ENCODE measurements at places on chromosomes 4 and X.

GRCh38 chrX:138018145-138018799 lies 452.3 kb downstream of the ZIC3 start:
- no peak for DNase-seq

GRCh38 chr4:151708100-151708499 lies 52.7 kb downstream of the GATB start:
- no peak for DNase-seq

DNA sequence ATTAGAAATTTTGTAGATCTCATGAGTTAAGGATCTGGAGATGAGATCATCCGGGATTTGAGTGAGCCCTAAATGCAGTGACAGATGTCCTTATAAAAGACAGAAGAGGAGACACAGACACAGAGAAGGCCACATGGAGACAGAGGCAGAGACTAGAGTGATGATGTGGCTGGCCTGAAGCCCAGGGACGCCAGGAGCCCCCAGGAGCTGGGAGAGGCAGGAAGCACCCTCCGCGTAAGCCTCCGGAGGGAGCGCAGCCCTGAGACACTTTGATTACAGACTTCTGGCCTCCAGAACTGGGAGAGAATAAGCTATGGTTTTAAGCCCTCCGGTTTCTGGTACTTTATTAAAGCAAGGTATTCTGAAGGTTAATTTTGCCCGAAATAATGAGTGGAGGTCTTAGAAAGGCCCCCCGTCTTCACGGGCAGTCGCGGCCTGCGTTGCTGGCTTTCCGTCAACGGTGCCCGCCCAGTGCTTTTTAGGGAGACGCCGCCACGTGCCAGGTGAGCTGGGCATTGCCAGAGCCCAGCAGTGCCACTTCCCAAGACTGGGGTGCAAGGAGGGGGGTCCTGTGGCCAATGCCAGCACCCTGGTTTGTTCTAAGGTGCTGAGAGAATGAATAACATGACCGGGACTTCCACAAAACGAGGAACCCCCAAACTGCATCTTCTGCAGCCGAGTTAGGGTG lies 8.1 kb downstream of the DHRSX start:
- no peak for DNase-seq

DNA sequence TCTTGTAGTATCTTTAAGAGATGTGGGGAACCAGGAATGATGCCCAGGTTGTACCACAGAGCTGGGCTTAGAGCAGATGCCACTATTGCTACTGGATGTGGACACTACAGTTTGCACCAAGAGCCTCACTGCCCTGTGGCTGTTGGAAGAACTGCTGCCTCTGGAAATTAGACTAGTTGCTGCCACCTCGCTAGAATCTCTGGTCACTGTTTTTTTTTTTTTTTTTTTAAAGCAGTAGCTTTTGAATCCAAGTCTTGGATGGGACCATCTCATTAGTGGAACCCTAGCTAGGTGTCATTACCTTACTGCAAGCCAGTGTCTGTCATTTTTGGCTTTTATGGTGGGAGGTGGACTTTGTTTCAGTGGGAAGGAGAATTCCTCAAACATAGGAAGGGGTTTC lies 105.5 kb downstream of the ARHGAP10 start:
- no peak for DNase-seq

DNA sequence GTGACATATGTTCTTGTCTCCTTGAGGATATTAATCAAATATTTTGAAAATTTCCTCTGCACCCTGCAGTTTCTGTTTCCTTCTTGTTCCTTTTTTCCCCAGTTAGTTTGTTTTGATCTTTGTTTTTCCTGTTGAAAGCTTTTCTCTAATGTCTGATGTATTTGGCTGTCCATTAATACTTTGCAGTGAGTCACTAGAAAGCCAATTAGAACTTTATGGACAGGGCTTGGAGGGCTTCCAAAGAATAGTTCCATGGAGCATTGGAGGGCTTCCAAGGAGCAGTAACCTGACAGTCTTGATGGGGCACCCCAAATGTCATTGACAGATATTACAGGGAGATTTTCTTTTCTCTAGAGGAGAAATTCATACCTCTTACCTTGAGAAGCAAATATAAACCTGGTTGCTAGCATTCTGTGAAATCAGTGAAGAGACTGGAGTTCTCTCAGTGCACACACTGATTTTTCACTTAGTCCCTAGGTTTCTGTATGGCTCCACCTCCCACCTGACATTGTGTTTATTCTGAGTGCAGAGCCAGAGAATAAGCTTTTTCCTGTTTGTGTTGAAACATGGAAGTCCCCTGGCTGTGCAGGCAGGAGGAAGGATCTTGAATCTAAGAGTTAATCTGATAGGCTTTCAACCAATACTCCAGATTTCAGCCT lies 26.5 kb downstream of the SPARCL1 start:
- DNase-seq = no peak

GRCh38 chr4:93960450-93960849 lies 131.9 kb downstream of the ATOH1 start:
- no peak for DNase-seq

DNA sequence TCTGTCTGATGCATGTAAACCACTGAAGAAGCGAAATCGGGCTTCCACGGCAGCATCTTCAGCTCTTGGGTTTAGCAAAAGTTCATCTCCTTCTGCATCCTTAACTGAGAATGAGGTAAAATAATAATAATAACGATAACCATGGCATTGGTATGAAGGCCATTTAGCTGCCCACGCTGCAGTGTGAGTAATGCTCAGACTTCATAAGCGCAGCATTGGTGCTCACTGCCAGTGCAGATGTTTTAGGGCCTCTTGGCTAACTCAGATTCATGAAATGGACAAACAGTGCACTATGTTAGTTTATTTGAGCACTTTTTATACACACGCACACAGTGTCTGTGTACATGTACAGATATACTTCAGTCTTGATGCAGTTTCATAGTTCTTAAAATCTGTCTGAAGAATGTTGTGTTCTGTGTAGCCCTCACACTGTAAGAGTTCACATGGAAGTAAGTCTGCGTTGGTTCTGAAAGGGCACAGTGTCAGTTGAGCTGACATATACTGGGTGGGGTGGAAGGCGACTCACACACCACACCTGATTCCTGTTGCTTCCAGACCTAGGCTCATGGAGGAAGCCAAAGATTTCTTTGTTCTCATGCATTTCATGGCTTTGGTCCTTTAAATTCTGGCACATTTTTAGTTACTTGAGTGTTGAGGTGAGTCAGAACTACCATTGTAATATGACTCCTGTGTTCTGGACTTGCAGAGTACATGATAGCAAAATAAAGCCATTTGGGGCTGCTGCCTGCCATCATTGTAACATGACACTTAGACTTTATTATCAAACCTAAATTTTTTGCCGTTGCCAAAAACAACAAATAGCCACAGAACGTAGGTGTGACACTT lies 68.7 kb downstream of the NSD2 start:
- DNase-seq = no peak

DNA sequence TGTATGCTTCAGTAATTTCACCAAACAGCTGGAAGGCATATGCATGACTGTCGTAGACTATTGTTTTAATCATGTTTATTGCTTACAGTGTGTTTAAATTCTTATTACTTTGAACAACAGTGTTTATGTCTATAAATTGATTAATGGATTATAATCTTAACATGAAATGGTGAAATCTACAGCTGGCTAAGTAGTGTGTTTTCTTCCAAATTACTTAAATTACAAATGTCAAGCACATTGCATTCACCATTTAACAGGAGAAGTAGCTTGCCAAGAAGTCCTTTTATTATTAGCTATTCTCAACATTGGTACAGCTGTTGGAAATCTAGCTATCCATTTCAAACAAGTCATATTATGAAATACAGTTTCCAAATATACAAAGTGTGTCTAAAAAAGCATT lies 849.3 kb upstream of the PCDH10 start:
- no peak for DNase-seq

DNA sequence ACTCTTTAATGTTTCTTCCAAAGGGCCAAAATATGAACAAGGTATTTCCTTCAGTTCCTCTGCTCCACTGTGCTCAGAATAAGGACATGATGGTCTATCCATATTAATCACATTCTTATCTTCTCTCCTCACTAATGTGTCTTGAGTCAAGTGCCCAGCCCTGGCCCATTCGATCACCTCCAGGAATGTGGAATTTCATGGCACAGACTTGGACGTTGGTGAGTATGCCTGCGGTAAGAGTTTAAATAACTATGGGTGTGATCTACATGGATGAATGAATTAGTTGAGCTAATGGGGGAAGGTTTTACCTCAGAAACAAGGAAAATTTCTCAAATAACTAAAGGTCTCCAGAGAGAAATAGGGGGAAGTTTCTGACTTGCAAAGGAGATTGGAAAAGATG lies 174.0 kb downstream of the NPFFR2 start:
- DNase-seq = no peak

- DNase-seq = no peak
These were observed 28.0 kb downstream of the FRMPD3 start for GRCh38 chrX:107477406-107477805.

- no peak for DNase-seq
These were observed 235.3 kb upstream of the SFRP2 start for GRCh38 chr4:154024097-154024694.

GRCh38 chrX:133516686-133517085 lies 101.4 kb upstream of the GPC4 start:
- no peak for DNase-seq

GRCh38 chrX:134484039-134484438 lies 24.1 kb downstream of the HPRT1 start:
- DNase-seq = no peak

DNA sequence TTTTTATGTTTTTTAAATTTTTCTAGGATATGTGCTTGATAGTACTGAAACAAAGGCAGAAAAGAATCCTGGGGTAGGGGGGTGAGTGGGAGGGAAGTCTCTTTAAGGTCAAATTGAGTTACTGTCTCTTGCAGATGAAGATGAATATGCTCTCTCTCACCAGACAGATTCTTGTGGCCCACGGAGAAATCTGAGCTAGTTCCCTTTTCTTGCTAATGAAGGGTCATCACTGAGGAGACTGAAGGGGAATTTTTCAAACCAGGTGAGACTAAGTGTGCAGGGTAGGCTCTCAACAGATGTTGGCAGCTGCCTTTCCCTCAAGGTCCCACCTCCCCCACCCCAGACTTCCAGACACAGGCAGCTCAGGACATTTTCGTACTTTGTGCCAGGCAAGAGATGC lies 21.5 kb downstream of the FAM9C start:
- no peak for DNase-seq

DNA sequence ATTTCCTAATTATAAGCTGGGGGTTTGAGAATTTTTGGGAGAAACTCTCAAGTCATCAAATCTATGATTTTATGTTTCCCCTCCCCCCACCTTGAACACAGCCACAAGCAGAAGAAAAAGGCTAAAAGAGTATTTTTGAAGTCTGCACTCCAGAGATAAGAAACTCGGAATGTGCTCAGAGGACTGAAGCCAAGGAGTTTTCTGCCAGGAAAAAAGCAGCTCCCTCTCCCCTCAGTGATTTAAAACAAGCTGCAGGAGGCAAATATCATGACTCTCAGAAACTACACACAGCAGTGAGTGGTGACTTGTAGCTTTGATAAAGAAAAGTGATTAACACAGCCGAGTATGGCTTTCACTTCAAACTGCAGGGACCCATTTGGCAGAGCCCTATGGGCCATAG lies 800.2 kb upstream of the FTHL17 start:
- no peak for DNase-seq
